Daoy (cell line): ENCODE measurements at places on chromosomes 12 and 14.

GRCh38 chr12:29245246-29245645 is 96.2 kb downstream of the FAR2 start:
- DNase-seq = no peak

- no peak for DNase-seq
Measured at GRCh38 chr14:73607241-73607640, 5.1 kb upstream of the ACOT6 start.

DNA sequence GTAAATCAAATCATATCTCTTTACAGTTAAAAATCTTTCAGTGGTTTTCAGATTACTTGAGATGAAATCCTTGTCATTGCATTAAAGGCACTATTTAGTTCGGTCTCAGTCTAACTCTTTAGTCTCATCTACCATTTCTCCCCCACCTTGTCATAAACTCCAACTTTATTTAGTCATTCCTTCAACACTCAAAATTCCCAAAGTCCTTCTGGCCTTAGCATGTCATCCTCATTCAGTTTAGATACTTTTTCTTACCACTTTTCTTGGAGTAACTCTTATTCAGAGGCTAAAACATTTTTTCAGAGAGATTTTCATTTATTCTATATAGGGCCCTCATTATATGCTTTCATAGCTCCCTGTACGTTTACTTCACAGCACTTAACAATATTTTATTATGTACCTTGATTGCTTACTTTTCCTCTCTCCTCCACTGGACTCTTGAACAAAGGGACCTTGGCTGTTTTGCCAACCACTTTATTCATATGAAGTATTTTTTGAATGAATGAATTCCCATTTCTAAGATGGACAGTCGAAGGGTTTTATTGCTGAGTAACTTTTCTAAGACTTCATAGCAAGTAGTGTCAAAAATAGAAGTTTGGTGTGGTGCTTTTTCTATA is 12.8 kb downstream of the USP15 start:
- no peak for DNase-seq

- DNase-seq = no peak
Measured at GRCh38 chr14:34336501-34336900, 125.5 kb downstream of the SPTSSA start.

GRCh38 chr12:67220065-67220464 is 49.1 kb upstream of the CAND1 start:
- DNase-seq = peak; percentile 37

GRCh38 chr12:9606736-9607372 is 862 bp downstream of the KLRB1 start:
- no peak for DNase-seq

- peak; percentile 52 for DNase-seq
Measured at GRCh38 chr14:72651714-72652113, 242.2 kb downstream of the DPF3 start.

- DNase-seq = peak; percentile 92
Measured at GRCh38 chr14:36520601-36521525, 831 bp upstream of the NKX2-1 start.

DNA sequence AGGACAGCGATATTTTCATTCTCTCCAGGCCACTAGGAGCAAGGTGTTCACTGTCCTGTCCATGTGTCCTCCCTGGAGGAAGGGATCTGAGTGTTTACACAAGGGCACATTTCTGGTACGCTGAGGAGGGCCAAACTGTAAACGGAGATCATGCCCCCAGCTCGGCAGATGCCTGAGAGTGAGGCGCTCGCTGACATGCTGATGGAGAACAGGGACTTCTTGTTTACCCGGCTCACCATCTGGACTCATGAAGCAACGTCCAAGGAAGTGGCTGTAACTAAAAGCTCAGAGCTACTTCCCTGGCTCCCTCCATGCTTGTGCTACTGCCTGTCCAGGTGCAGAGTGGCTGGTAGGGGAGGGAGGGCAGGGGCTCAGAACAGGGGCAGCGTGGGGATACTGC is 43.4 kb upstream of the KCNA1 start:
- no peak for DNase-seq

DNA sequence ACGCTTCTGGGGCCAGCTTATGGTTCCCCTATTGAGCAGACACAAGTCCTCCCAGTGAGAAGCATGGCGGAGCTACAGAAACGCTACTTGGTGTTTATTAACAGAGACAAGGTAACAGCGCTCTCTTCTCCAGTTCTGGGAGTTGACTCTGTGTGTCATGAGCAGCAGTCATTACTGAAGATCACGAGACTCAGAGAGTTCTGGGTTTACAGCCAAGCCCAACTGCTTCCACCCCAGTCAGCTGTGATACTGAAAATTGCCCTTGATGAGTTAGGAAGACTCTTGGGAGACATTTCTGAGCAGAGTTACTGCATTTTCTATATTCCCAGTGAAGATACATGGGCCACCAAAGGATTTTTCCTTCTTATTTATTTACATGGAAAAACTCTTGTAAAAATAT is 48.6 kb downstream of the CFAP251 start:
- no peak for DNase-seq

DNA sequence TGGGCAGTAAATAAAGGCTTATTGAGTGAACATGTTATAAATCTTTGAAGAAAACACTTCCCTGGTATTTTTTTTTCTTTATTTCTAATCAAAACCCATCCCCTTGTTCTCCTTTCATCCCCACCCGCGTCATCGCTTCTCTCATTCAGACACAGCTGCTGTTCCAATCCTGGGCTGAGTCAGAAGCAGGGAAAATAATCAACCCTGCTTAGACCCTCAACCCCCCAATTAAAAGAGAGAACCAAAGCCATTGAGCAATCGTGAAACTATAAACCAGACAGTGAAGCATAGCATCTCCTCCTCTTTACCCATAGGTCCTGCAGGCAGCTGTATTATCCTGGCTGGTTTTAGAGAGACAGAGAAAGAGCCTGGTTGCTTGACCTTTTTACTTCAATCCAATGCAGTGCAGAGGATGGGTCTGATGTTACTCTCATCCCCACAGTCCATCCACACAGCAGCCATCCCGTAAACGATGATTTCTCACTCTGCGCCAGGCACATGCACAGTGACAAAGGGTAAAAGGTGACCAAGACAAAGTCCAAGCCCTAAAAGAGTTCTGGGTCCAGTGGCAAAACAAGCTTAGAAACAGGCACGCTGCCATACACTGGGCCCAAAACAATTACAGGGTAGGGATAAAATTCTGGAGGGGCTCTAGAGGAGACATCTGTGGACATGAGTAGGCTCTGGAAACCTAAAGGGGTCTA is 238.3 kb downstream of the GALC start:
- DNase-seq = no peak

DNA sequence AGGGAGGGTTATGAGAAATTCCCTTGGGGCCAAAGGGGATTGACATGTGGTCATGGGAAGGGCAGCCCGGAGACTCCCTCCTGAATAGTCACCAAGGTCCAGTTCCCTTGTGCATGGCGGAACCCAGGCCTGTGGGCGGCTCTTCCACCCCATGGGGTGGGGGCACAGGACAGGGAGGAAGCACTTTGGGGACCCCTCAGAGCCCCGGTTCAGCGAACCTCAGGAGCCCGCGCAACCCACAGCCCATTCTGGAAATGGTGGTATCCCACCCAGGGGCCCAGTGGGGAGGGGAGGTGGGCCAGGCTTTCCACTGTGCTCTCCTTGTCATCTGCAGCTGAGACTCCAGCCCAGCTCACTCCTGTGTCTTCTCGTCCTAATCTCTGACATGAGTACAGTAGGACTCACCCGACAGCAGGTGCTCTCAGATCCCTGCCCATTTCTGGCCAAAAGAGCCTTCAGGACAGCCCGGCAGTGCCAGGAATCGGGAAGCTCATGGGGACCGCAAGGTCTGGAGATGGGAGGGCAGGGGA is 255.2 kb upstream of the SFSWAP start:
- no peak for DNase-seq

GRCh38 chr12:69338936-69339335 is 9.2 kb upstream of the LYZ start:
- DNase-seq = no peak

- DNase-seq = no peak
Measured at GRCh38 chr12:39763071-39763889, 143.7 kb upstream of the ABCD2 start.

DNA sequence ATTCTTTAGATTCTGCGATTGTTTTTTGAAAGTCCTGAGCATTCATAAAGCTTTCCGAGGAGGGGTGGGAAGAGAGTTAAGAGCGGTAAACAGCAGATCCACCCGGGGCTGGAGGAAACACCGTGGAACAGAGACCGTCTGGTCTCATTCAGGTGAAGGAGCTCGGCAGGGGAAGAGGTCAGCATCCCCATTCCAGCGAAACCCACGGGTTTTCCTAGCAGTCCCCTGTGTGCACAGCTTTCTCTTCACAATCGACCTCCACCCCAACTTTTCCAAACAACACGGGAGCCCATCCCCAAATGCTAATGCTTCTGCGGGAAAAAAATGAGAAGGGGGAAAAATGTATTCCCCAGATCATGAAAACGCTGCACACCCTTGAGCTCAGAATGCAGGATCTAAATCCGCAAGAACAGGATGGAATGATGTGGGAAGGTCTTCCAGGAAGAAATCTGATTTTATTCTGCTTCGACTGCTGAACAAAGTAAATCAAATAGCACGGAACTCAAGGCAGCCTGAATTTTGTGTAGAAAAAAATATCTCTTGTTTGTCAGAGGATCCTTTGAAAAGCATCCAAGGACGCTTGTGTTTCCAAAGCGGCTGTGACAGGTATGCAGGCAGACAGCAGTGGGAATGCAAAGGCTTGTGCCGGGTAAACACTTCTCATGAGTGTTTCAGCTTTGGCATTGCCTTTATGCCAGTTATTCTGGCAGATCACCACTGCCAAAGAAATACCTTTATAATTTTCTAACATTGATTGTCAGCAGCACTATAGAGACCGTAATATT is 128.8 kb downstream of the NDUFA12 start:
- no peak for DNase-seq

GRCh38 chr12:42213023-42213422 is 25.0 kb downstream of the YAF2 start:
- peak; percentile 15 for DNase-seq

DNA sequence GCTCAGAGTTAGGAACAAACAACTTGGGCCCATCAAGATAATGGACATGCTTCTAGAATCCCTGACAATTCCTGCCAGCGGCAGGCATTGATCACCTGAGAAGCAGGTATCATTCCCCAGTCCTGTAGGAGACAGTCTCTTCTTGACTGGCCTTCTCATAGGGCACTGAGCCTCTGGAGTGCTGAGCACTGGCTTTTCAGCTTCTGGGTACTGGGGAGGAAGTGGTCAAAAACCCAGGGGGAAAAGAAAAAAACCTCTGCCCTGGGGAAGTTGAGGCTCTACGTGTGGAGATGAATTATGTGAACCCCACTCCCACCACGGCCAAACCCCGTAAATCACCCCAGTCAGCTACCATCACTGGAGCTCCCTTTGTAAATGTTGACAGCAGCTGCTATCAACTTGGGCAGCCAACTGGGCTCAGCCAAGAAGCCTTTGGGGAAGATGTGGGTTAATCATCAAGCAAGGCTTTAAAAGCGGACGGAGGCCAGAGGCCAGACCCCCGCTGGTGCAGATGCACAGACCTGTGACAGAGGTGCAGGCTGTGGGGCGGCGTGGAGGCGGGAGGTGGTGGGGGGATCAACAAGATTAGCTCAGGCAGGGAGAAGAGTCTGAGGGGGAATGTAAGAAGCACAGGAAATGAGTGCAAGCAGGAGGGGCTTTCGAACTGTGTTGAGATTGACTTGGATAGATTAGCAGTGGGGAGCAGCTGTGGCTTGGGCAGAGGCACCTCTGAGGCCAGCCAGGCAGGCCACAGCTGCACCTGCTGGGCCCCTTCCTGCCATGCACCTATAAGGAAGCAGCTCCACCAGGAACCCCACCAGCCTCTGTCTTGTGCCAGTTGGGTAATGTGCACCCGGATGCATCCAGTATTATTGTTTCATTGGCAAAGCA is 105.4 kb upstream of the HIF1A start:
- no peak for DNase-seq

- peak; percentile 78 for DNase-seq
Measured at GRCh38 chr14:93764211-93764659, 24.1 kb downstream of the PRIMA1 start.

GRCh38 chr14:75781096-75781495 is 120.0 kb downstream of the TTLL5 start:
- no peak for DNase-seq

DNA sequence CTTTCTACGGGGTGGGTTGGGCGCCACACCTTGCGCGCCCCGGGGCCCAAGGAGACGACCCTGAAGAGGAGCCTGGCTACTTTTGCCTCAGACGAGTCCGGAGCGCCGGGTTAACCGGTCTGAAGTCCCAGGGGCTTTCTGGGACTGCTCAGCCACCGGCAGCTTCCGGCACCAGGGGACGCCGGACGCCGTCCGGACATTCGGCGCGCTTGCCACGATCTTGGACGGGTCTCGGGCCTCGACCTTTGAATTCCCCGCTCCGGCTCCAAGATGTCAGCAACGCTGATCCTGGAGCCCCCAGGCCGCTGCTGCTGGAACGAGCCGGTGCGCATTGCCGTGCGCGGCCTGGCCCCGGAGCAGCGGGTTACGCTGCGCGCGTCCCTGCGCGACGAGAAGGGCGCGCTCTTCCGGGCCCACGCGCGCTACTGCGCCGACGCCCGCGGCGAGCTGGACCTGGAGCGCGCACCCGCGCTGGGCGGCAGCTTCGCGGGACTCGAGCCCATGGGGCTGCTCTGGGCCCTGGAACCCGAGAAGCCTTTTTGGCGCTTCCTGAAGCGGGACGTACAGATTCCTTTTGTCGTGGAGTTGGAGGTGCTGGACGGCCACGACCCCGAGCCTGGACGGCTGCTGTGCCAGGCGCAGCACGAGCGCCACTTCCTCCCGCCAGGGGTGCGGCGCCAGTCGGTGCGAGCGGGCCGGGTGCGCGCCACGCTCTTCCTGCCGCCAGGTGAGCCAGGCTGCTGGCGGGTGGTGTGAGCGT is at the start of gene ACOT4:
Gene ACOT4, plus strand, starts transcription at position 184 of the 760 bp plus-strand sequence. Its CDS starts 87 bp downstream, at position 271.
- DNase-seq = peak; percentile 36

DNA sequence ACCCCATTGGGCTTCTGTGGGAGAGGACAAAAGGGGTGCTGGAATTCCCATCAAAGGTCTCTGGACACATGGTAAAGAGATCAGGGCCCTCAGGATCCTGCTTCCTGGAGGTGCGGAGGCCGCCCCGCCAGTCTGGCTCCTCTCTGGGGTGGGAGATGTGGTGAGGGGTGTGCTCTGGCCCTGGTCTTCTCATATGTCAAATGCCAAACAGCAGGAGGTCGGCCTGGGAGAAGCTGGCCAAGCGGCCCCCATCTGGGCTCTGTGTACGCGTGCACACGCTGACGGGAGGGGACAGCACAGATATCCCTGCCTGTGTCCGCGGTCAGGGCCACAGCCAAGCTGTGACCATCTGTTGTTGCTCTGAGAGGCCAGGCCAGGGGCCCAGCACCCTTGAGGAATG is 14.1 kb downstream of the FIGNL2 start:
- DNase-seq = no peak

DNA sequence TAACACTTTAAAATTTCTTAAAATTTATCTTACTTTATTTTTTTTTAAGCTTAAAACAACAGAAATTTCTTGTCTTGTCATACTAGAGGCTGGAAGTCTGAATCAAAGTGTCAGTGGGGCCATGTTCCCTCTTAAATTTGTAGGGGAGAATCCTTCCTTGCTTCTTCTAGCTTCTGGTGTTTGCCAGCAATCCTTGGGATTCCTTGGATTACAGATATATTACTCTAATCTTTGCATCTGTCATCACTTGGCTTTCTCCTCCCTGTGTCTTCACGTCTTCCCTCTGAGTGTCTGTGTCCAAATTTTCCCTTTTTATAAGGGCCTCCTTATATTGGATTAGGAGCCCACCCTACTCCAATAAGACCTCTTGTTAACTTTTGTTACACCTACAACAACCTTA is 135.6 kb upstream of the PTPRB start:
- no peak for DNase-seq

- no peak for DNase-seq
Measured at GRCh38 chr12:23060161-23060560, 435.2 kb downstream of the ETNK1 start.
